WTC11 (cell line): ENCODE measurements at places on chromosomes 7 and 10.

DNA sequence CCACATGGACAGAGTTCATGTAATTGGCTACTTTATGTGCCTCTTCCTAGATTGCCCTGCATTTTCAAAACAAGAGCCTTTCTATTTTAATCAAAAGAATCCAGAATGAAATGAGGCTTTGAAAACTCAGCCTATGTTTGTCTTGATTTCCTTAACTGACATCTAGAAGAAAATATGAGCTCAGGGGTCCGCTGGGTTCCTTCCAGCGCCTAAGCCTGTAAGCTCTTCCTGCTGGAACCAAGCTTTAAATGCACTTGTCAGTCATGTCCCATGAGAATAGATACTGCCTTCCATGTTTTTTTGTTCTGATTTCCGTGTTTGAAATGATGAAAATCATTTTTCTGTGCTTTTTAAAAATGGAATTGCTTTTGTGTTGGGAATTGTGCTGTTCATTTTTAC is 74.2 kb downstream of the EGFR start:
- no peak for DNase-seq

GRCh38 chr7:92025260-92025659 is 84.6 kb downstream of the AKAP9 start:
- no peak for DNase-seq

DNA sequence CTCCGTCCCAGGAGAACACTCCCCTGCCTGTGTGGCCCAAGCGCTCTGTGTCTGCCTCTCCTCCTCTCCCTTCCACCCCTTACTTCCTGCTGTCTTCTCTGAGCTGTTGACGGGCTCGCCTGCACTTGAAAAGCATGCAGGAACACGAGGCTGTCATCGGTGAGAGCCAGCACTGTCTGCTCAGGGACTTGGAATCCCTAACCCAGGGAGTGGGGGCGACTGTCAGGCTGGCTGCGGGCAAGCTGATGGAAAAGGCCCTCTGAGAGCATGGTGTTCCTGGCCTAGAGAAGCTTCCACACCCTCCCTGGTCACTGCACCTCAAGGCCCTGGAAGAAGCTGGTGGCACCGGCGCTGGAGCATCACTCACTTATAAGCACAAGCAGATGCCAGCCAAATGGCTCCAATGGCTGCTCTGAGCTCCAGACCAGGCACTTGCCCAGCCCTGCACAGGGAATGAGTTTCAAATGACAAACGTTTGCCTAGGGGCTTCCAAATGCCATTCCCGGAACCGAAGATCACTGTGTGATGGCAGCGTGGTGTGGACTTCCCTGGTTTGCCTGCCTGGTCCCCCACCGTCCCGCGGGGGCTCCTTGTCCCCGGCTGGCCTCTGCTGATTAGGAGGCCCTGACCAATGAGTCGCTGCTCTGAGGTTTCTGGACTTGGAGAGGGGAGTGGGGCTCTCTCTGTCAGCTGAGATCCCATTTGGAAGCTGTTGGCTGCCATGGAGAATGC is 56.7 kb upstream of the EBF3 start:
- no peak for DNase-seq

DNA sequence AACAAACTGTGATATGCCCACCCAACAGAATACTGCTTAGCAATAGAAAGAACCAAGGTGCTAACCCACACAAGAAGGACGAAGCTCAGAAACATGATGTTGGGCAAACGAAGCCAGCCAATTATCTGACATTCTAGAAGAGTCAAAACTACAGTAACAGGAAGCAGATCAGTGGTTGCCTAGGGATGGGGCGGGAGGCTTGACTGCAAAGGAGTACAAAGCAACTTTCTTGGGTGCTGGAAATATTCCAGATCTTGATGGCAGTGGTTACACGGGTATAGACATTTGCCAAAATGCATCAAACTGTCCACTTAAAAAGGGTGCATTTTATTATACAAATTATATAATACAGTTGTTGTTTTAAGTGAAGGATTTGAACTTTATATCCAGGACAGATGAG is 41.1 kb upstream of the RET start:
- DNase-seq, result no peak

- DNase-seq, result no peak
Observed at GRCh38 chr7:16416289-16417282, 4.8 kb downstream of the CRPPA start.
